ENCODE measurements at places on chromosomes 7 and 10.
A peak's percentile ranks its signal among the peaks of the same experiment; 100 is the strongest.

- no peak for DNase-seq
Observed at GRCh38 chr10:63266391-63267316, 133.5 kb downstream of the NRBF2 start.

DNA sequence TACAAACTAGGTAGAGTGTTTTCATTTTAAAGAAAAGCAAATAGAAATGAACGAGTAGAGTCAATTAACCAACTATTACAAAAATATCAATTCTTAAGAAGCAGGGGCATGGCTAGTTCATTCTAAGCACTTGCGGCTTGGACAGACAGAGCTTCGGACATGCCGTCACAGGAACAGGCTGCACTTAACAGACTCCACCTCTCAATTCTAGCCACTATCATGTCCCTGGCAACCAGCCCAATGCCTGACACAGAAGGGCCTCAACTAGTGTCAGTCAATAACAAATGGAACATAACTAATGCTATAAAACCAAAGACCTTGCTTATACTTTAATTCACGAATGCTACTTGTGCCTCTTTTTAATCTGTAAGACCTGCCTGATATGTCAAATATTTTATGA, 74.4 kb downstream of the TPK1 start:
- no peak for DNase-seq

DNA sequence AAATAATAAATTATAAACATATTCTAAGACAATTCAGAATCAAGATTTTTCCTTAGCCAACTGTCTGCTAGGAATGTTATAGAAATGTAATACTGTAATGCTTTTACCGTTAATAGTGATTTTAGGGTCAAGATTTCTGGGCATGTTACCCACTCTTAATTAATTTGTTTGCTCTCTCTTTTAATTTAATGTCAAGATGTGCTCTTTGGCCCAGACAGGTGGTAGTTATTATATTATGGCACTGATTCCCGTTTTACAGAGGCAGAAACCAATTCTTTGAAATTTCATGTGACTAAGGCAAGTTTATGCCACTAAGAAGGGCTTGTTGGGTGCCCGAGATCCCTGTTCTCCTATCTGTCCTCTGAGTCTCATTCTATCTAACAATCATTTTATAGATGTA, 959 bp upstream of the FAM107B start:
- no peak for DNase-seq

DNA sequence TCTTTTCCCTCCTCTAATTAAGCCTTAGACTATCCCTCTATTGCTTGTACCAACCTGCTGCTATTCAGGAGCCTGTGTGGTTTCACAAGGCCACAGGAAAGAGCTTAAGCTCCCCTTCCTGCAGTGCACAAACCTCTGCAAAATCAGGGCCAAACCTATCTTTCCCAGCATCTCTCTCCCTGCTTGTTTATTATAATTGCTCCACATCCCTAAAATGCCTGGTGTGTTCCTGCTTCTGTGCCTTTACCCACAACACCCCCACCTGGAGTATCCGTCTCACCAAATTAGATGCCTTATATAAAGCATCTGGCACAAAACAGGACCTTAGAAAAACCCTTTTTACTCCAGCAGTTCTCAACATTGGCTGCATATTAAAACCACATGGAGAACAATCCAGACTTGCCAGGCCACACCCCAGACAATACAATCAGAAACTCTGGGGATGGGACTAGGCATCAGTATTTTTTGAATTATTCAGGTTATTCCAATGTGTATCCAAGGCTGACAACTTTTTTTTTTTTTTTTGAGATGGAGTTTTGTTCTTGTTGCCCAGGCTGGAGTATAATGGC, 16.7 kb downstream of the SEC31B start:
- no peak for DNase-seq

DNA sequence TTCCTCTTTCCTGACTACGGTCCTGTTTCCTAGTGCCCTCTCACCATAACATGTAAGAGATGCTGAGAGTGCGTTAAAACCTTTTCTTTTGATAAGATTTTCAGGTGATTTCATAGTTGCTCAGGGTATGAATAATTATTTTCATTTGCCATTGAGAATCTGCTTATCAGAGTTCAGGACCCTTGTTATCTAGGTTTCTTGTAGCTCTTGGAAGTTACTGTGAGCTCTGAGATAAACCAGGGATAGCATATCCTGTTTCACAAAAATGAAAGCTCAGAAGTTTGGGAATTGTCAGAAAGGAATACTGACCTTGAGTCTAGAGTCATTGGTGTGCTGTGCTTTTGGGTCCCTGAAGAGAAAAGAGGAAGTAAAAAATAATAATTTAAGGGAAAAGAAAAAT, 76.8 kb upstream of the PRKG1 start:
- DNase-seq, result no peak

DNA sequence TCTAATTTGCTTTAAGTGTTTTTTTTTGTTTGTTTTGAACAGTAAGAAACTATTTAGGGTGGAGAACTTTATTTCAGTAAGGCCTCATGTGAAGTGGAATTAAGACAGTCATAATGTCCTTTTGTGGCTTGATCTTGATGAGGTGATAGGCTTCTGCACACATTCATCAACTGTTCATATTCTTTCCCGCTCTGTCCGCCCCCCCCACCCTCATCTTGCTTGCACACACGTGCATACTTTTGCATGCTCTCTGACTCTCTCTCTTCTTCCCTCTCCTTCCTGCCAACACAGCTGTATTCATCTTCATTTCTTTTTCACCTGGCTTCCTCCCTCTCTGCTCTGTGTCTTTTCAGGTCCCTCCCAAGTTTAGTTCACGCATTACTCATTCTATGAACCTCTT, 429.6 kb downstream of the AUTS2 start:
- DNase-seq, result no peak

GRCh38 chr7:137717811-137718271, 128.9 kb downstream of the DGKI start:
- DNase-seq, result no peak

GRCh38 chr10:95741807-95742467, 14.0 kb upstream of the ENTPD1 start:
- DNase-seq, result no peak

DNA sequence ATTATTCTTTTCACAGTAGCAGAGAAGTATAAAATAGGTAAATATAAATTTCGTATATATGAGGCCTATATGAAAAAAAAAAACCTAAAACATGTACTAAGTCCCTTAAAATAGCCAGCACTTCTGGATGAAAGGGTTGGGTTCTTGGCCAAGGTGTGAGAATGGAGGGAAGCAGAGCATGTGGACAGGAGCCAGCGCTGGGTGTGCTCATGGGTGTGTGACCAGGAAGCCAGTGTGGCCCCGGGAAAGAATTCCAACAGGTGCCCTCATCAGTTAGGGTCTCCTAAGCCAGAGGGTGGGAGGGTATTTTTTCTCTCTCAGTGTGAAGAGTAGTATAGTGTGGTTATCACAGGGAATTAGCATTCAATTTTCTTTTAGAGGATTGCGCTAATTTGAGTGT, 401.9 kb upstream of the IGFBP3 start:
- no peak for DNase-seq

DNA sequence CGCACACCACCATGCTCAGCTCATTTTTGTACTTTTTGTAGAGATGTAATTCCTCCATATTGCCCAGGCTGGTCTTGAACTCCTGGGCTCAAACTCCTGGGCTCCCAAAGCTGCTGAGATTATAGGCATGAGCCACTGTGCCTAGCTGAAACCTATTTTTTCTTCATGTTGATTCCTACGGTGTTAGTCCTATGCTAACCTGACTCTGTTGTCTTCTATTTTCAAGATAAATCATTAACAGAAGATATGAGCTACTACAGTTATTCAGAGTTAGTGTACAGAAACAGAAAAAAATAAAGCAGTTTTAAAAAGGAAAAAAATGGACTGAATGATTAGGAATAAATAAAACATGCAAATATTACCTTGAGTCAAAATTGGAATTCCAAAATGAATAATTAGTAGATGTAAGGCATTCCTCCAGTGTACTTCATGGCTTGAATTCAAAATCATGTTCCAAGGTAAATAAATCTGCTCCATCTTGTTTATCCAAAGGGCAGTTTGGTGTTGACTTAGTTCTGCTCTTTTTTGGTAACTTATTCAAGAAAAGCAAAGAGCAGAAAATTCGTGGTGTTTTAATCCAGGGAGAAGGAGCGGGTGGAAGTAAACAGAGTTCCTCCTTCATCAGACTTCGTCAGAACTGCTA, 185.8 kb downstream of the CACNB2 start:
- DNase-seq, result no peak

DNA sequence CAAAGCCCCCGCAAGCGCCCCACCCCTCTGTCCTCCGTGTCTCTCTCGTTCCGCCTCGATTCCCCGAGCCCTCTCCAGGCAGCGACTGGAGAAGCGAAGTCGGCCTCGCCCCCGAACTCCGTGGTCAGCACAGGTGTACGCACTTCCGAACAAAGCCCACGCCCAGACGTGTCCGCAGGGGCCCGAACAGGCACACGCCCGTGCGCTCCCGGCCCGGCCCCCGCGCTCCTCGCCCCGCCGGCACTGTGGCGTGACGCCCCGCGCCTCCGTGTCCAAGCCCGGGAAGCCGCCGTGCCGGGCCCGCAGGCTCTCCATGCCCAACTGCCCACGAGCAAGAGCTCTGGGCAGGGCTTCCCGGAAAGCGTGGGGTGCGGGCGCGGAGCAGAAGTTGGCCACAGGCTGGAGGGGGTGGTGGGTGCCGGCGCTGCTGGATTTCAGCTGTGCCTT, 662 bp downstream of the NRCAM start:
- peak; percentile 21 for DNase-seq

- DNase-seq, result no peak
Observed at GRCh38 chr7:36600869-36601530, 123.3 kb downstream of the AOAH start.

DNA sequence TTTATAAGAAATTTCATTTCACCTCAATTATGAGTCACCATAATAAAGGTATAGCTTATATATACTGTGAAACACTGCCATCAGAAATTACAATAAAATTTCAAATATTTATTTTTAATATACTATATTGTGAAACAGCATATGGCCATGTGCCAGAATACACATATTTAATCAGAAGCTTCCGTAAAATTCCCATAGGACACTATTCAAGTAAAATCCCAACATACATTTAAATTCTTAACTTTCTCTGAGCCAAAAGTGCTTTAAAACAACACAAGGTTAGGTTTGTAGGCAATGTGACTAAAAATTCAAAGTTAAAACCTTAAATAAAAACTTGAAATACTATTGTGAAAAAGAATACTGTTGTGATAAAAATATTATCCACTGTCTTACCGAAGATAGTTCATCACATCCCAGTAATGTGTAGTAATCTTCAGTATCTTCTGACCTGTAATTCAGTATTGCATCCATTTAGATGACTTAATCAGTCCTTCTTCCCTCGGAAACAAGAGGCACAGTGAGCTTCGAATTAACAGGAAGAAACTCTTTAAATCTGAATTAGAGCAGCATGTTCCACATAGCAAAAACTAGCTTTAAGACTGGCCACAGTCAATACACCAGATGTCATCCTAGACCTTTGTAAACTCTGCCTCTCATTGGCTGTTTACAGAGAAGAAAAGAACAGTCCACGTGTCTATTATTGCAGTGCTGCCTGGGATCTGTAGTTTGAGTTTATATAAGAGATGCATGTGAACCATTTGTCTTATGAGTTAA, at the start of gene DNAJC12:
DNAJC12 (minus strand) TSS at position 648 of the 774 bp plus-strand sequence; CDS start at position 471, 177 bp downstream.
- peak; percentile 17 for DNase-seq

- peak; percentile 63 for DNase-seq
Observed at GRCh38 chr10:79239275-79239779, 107.9 kb upstream of the PPIF start.

DNA sequence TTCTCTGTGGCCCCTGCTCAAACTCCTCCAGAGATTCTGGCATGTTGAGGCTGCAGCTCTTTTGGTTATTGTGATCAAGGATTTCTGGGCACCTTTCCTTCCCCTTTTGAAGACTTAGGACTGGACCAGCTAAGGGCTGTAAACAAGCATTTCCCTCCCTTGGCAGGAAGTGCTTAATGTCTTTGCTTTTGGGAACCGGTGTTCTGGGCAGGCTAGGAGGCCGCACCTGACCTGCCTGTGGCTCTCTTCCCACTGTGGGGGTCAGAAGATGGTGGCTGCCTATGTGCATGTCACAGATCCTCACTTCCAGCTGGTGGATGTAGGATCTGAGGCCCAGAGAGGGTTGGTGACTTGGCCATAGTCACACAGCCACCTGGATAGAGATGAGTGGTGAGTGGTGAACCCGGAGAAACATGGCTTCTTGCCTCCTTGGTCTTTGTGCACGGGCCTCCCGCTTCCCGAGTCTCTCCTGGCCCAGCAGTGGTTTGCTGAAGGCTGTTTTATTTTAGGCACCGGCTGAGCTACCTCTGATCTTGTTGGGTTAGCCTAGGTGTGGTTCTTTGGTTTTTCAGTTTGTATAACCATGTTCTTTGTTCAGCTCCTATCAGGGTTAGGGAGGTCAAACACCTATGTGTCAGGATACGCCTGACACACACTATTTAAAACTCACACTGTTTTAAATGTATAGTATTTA, 82.0 kb downstream of the GRK5 start:
- DNase-seq, result no peak

- DNase-seq, result peak; percentile 76
Observed at GRCh38 chr7:100130608-100131453, 4.1 kb downstream of the MBLAC1 start.

DNA sequence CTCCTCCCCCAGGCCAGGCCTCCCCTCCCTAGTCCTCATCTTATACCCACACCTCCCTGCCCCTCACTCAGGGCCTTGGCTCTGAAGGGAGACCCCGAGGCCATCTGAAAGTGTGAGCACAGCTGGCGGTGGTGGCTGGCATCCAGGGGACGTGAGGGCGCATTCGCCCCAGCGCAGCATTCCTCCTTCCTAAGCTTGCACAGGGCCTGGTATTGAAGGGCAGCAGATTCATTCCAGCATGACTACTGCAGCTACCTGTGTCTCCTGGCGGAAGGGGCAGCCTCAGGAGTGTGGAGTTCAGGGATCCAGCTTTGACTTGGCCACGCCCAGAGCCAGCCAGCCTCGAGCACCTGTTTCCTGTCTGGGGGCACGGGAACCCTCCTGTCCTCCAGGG, 72.6 kb downstream of the PARP12 start:
- no peak for DNase-seq

GRCh38 chr7:155453296-155454182, 4.4 kb upstream of the EN2 start:
- no peak for DNase-seq

- DNase-seq, result no peak
Observed at GRCh38 chr7:22220941-22221340, 136.0 kb downstream of the RAPGEF5 start.

- DNase-seq, result no peak
Observed at GRCh38 chr7:97576043-97576442, 155.8 kb upstream of the TAC1 start.

DNA sequence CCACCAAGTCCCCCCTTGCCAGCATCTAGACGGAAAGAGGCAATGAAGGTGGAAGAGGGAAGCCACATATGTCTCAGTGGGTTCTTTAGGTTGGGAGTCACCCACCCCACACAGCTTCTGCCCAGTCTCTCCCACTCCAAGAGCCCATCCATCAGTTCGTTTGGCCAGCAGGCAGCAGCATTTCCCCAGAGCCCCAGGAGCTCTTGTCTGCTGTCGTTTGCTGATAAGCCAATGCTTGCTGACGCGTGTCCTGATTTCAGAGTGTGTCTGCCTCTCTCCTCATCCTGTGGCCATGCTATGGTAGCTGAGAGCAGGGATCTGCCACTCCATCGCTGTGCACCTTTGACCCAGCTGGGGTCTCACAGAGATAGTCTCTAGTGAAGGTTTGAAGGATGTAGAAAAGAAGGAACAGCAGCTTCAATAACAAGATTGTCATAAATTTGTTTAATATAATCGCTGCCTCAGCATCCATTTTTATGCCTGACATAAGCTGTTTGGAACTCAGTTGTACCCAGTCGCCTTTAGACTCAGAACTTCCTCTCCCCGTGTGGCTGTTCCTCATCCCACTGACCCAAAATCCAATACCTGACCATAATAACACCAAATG, 39.4 kb upstream of the GDF10 start:
- DNase-seq, result no peak

- DNase-seq, result no peak
Observed at GRCh38 chr10:75868574-75868973, 437.1 kb downstream of the LRMDA start.
